Neuronal stem cell (in vitro differentiated cells): ENCODE measurements at places on chromosomes 12 and 14.

DNA sequence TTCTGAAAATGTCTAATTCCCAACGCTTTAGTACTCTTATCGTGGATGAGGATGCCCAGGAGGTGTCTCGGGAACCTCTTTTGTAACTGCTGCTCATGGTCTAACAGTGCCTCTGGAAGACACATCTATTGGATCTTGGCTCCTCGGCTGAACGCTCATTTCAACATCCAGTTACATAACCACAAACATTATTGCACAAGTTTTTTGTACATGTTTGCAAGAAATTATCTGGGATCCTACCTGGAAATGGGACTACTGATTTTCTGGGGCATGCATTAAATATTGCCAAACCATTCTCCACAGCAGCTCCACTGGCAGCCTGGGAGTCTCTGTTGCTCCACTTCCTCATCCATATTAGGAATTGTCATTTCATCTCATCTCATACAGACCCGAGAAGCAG lies 117.5 kb upstream of the EVL start:
- no peak for DNase-seq

DNA sequence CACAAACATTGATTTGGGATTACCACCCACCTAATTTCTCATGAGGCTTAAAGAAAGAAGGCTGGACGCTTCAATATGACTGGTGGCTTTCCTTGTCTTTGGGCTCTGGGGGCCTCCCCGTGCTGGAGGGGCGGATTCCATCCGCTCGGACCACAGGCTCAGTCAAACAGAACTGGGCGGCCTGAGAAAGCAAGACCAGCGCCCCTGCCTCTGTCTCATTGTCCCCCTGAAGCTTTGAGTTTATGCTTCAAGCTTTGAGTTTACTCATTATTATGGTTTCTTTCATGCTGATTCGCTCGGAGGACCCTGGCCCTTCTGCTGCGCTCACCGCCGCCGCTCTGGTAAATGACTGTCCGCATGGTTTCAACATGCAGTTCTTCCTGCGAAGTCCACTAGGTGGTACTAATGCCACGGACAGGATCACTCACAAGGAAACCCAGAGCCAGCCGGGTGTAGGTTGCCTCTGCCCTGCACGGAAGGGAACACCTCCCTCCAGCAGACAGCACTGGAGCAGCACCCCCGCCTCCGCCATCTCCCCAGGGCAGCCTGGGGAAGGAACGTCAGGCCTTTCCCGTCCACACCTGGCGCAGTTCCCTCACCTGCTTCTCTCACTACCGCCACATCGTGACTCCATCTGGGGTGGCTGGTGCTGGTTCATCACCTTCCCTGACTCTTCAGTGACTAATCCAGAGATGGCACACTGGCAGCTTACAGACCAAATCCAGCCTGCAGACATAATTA lies 13.2 kb upstream of the TIGAR start:
- peak; percentile 67 for DNase-seq

DNA sequence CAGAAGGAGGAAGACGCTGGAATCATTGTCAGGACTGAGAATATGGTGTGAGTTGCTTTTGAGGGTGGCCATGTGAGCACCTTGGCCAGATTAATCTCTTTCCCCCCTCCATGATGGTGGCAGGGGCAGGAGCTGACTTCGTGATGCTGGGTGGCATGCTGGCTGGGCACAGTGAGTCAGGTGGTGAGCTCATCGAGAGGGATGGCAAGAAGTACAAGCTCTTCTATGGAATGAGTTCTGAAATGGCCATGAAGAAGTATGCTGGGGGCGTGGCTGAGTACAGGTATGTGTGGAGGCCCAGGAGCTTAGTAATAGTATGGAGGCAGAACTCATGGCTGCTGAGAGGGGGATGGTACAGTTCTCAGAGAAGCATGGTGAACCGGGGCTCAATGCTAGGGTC lies 4.3 kb downstream of the TINF2 start:
- DNase-seq, result no peak

DNA sequence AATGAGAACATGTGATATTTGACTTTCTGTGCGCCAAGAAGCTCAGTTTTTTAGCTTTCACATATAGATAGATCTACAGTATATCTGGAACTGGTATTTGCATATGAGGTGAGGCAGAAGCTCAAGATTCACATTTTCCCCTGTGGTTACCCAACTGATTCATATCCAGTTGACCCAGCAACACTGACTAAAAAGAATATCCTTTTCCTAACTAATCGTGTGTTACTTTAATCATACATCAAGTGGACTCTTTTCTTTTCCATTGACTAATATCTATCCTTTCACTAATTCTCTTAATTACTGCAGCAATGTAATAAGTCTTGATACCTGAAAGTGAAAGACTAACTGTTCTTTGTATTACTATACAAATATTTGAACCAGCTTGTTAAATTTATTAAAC lies 236.1 kb downstream of the AEBP2 start:
- no peak for DNase-seq

- no peak for DNase-seq
These were observed 7.0 kb downstream of the KLHL28 start for GRCh38 chr14:44954750-44955149.

DNA sequence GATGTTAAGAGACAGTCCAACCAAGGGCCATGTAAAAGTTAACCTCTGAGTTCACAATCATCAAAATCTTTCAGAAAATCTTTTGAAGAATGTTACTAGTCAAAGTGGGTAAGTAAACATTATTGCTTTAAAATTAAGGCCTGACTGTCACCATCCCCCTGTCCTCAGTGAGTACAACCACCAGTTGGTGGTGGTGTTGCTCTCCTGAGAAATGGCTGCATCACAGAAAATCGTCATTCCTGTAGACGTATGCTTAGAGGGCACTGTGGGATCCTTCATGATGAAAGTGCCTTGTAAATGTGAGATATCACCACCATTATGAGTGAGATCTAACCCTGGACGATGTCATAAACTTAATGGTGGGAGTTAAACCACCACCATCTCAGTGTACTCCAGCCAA lies 451.2 kb downstream of the RPS29 start:
- DNase-seq, result no peak

DNA sequence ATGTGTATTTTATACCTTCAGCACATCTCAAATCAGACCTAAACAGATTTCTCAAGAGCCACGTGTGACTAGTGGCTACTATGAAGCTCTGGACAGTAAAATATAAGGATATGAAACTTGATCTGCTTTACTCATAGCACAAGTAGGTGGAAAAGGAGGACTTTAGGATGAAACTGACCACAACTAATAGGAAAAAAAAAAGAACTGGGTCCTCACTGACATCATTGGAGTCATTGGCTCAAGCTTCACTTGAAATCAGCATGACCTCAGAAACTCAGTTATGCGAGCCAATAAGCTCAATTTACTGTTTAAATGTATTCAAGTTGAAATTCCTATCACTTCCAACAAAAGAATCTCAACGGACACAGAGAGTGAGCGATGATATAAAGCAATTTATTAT lies 34.1 kb upstream of the CIT start:
- no peak for DNase-seq

GRCh38 chr14:77752799-77753516 lies 8.0 kb downstream of the SNW1 start:
- DNase-seq, result no peak

GRCh38 chr12:124532331-124532750 lies 35.1 kb downstream of the NCOR2 start:
- DNase-seq, result no peak

DNA sequence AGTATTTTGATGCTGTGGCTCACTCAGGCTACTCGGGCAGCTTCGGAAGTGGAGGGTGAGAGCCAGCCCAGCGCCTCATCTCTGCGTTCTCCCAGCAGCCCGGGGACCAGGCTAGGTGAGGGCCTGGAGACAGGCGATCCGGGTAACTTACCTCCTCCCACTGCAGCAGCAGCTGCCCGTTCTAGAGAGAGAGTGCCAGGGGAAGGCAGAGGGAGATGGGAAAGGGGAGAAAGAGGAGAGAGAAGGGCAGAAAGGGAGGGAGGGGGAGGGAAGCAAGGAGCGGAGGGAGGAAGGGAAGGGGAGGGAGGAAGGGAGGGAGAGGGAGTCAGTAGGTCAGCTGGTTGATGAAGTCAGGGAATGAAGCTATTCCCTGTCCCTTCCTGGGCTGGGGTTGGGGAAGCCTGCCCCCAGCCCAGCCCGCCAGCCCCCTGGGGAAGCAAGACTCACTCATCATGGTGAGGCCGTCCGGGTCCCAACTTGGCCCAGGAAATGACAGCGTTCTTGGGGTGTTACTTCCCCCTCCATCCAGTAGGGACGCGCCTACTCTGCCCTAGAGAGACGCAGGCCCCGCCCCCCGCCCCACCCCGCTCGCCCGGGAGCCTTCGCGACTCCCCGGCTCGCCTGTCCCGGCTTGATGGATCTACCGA lies at the start of gene IFI27L2:
Gene IFI27L2, minus strand, starts transcription at position 494 of the 647 bp plus-strand sequence. Its CDS starts 40 bp downstream, at position 454.
- DNase-seq, result peak; percentile 80

DNA sequence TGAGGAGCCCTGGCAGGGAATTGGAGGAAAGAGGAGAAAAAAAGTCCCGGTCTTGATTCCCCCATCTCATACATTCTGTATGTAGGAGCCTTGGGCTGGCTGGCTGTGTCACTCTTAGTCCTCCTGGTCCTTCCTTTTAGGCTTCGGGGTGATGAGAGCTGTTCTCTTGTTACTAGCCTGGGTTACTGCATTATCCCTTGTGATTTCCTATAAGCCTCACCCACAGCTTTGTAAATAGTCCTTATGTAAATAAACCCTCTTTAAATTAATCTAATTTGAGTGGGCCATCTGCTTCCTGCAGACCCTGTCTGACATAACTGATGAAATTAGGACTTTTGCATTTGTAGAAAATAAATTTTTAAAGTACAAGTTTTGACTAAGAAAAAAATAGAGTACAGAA lies 19.2 kb downstream of the DNM1L start:
- no peak for DNase-seq

DNA sequence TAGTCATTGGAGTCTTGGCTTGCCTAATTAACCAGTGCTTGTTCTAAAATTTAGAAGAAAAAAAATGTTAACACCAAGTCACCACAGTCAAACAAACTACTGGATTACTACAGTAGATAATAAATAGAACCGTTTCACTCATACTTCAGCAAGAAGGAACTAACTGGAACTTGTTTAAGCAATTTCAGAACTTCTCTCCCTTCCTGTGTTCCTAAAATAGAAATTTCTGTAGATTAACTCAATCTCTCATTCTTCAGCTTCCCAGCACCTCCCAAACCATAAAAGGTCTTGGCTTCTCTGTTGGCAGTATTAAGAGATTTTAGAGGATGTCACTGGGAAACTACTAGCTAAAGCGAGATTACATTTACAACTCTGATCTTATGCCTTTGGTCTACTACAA lies 18.6 kb downstream of the GNS start:
- DNase-seq, result no peak

- peak; percentile 55 for DNase-seq
These were observed 28.2 kb downstream of the PALS1 start for GRCh38 chr14:67269298-67270060.

DNA sequence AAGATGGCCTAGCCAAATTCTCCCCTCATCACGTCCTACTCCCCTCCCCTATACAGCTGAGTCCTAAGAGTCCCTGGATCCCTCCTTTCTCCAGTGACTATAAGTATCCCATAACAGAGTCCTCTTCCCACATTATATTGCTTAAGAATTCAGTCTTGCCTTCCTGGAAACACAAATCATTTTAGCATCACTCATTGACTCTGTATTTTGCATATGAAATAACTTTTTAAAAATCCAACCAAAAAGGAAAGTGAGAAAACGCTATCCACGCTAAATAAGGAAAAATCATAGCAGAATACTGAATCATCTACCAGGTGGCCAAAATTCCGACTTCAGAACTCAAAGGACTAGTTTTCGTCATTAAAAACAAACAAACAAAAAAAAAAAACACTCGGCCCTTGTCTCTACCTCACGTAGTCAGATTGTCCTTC lies 130.2 kb downstream of the GCH1 start:
- no peak for DNase-seq

DNA sequence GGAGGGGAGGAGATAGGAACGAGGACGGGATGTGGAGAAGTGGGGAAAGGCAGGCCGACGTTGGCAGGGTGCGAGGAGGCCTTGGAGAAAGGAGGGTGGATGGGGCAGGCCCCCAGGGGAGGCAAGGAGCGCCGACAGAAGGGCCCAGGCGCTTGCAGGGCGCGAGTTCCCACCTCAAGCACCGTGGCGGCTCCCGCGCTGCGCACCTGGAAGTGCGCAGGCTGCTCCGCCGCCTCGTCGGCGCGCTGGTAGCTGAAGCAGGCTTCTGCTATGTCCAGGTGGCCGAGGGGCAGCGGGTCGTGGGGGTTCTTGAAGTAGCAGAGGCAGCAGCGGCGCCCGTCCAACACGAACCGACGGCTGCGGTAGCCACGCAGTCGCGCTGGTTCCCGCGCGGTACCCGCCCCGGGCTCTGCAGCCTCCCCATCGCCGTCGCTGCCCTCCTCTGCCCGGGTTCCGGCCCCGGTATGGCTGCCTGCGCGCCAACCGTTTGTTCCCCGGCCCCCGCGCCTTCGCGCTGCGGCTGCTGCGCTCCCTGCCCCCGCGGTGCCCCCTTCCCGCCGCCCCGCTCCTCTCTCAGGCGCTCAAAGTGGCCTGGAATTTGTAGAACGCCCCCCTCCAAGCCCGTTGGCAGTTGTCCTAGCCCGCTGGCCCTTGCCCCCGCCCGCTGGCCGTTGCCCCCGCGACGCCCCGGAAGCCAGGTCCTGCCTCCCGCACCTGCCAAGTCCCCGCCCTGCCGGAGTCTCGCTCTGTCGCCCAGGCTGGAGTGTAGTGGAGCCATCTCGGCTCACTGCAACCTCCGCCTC lies 1.1 kb upstream of the ACTR6 start:
- peak; percentile 66 for DNase-seq

DNA sequence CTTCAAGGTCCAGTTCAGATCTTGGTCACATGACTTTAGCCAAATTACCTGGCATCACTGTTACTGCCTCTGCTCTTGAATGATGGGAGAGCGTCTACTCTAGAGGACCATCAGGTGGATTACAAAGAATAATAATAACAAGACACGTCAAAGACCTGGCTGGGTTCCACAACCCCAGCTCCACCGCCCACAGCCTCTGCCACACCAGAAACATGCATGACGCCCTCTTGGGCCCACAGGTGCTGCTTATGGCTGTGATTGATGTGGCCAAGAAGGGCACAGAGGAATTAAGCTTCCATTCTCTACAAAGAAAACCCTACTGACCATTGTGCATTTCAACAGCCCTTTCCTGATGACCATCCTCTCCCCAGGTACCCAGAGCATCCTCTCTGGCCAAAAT lies 18.2 kb downstream of the SERPINA3 start:
- no peak for DNase-seq

DNA sequence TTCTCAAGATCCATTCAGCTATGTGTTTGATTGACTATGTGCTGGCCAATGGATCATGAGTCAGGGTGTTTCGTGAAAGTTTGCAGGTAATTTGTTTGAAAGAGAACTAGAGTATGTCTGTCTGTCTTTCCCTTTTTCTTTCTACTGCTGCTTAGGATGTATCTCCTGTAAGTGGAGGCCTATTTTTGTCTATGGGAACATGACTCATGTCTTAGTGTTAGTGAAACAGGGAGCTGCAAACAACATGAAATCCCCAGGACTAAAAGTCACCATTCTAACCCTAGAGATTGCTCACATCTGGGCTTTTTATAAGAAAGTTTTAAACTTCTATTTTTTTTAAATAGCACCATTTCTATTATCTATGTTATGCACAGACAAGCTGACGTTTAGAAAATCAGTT lies 333.0 kb downstream of the CCER1 start:
- DNase-seq, result no peak
